ENCODE measurements at places on chromosomes 7 and 10.
A peak's percentile ranks its signal among the peaks of the same experiment; 100 is the strongest.

DNA sequence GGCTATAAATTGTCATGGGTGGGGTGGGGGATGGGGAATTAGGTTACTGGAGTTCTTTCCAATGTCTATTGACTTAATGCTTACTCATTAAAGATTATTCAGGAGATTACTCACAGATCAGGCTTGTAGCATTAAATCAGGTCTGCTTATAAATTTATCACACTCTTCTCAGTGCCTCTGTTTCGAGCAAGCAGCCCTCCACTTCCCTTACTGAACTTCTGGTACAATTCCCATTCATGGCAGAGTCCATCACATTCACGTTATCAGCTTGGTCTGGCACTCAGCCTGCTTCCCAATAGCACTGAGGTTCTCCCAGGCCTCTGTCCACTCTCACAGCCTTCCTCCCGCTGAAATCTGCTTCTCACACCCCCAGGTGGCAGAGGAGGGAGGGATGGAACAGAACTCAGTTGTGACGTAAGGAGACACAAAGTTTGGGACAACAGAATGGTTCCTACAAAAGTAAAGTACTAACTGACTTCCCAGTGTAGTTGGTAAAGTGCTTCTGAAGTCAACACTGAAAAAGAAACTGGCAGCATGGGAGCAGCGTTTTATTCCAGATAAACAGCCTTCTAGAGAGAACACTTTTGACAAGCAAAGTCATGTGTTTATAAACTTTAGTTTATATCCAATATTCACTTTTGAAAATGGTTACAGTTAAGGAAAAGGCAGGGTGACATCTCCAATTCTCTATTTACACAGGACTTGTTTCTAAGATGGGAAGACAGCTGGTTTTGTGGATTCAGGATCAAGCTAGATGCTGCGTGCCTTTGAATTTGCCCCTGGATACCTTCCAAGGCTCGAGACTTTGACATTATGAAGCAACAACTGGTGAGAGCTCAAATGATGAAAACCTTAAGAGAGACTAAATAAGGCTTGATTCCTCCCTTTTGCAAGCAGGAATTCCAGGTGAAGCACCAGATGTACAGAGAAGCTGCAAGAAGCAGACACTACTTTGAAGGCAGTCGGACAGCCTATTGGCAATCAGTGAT lies 81.4 kb downstream of the ATXN7L1 start:
- no peak for DNase-seq

DNA sequence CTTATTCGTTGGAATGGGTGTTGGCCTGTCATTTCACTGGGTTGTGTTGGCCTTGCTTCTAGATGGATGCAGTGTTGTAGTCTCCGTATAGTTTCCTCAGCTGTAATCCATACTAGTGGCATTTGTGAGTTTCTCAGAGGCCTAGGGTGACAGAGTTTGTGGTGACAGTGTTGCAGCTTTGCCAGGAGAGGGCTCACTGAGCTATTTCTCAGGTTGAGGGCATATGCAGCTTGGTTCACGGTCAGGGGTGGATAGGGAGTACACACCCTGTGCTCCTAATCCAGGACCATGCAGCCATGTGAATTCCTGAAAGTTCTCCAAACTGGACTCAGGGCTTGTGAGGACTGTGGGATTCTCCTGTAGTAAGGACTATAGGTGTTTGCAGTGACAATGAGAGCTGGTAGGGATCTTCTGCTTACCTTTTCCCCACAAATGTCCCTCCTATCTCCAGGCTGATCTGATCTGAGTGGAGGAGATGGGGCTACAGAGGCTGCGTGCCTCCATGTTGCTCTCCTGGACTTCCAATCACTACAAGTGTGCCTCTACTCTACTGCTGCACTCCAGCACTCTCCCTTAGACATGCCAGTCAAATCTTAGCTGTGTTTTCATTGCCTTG lies 229.0 kb downstream of the STK31 start:
- DNase-seq: no peak

GRCh38 chr10:131571346-131571745 lies 259.8 kb upstream of the TCERG1L start:
- no peak for DNase-seq

- no peak for DNase-seq
Measured at GRCh38 chr10:90788199-90788491, 69.7 kb downstream of the HTR7 start.

DNA sequence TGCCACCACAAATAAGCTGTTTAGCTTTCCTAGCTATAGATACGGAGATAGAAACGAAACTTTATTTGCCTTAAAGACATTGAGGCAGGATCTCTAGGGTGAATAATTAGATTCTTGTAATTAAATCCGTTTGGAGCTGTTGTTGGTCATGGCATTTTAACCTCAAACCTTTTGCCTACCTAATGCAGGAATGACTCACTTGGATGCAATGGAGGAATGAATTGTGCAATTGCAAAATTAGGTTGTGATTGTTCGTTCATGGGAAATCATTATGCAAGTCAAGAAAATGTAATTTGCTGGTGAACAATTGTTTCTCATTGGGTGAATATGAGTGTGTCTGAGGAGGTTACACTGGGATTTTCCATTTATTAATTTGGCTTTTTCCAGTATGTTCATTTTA lies 703.5 kb downstream of the GATA3 start:
- DNase-seq: no peak

DNA sequence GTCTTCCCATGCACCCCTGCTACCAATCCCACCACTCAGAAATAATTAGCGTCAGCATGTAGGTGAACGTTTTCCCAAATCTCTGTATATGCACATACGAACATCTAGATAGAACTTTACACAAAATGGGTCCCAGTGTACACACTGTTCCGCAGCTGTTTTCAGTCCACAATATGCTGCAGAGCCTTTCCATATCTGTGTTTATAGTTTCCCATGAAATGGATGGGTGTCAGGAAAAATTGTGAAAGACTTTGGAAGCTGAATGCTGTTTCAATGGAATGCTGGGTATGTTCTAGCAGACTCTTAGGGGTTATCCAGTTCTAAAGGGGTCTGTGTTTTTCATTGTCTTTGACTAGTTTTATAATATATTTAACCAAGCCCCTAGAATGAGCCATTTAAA lies 13.8 kb downstream of the GRK5 start:
- DNase-seq: no peak

DNA sequence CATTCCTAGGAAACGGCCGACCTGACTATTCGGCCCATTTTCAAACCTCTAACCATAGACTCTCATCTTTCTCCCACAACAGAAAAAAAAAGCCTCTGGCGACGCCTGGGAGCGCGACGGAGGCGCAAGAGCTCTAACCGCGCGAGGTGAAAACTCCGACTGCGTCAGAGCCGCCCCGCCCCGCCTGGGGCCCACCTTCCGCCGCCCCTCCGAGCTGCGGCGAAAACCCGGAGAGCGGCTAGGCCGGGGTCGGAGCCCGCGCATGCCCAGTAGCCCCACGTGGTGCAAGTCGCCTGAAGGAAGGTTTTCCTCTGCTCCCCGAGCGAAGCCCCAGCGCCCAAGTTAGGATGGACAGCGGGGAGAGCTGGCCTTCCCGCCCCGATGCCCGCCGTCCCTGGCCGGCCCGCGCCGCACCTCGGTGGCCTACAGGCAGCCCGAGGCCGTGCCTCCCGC lies 683 bp upstream of the SGMS1 start:
- DNase-seq: peak; percentile 90

- no peak for DNase-seq
Measured at GRCh38 chr7:108598914-108599580, 29.4 kb downstream of the DNAJB9 start.

- no peak for DNase-seq
Measured at GRCh38 chr7:42805601-42806000, 106.3 kb downstream of the C7orf25 start.

- DNase-seq: no peak
Measured at GRCh38 chr7:51274955-51275354, 41.7 kb downstream of the COBL start.

- DNase-seq: no peak
Measured at GRCh38 chr7:37796138-37796775, 52.1 kb upstream of the NME8 start.

GRCh38 chr10:126749015-126749655 lies 78.6 kb upstream of the C10orf90 start:
- peak; percentile 27 for DNase-seq

- DNase-seq: no peak
Measured at GRCh38 chr7:131629217-131629882, 72.9 kb upstream of the PODXL start.

- no peak for DNase-seq
Measured at GRCh38 chr10:36380538-36380937, 738.4 kb upstream of the FZD8 start.

DNA sequence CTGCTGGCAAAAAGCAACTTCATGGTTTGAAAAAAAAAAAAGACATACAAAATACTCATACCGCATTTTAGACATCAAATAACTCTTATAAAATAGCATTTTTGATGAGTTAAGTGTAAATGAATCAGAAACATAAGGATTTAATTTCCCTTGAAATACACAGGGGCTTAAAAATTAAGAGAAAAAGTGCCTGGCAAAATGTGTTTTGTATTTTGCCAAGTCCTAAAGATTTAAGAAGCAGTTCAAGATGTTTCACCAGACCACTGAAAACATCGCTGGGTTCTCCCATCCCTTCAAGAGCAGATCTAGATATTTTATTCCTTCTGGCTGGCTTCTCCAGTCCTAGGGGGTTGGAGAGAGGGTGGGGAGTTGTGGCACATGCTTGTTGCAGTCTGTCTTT lies 396.4 kb downstream of the INHBA start:
- no peak for DNase-seq

- DNase-seq: no peak
Measured at GRCh38 chr7:134622303-134622995, 24.2 kb upstream of the BPGM start.
